Stimulated activated CD4-positive, alpha-beta T cell treated with anti-CD3 and anti-CD28 coated beads, TNF-alpha, amount 100 ng/mL, for 48 hours (primary cell): ENCODE measurements at places on chromosomes 7 and 10.

DNA sequence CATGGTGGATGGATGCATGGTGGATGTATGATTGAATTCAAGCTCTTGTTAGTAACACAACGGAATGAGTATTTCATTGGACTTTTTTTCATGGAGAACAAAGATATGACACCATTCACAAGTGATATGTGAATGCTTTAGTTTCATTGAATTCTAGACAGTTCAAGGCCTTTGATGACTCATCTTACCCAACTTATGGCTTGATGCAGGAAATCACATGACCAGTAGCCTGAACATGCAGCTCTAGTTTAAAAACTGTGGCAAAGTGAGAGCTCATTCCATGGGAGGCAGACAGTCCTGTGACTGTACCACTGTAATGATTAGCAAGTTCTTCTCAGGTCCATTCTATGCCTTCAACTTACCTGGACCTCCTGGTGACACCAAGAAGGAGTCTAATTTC lies 1239.3 kb downstream of the TYW1 start:
- DNase-seq = no peak

GRCh38 chr7:119703895-119704294 lies 569.1 kb upstream of the KCND2 start:
- no peak for DNase-seq

DNA sequence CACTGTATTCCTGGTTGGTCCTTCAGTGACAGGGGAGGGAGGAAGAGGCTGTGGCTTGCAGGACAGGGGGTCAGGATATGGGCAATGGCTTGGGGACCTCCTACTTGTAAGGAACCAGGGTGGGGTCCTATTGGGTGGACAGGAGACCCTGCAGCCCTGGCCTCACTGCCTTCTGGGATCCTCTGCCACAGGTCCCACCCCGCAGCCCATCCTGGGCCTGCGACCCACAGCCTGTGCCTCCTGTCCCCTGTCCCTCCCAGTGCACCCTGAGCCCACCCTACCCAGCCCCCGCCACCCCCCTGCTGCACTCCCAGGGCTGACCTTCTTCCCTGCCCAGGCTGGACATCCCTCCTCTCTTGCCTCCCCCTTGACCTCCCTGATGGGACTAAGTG lies 58.7 kb upstream of the MYL10 start:
- DNase-seq = no peak

GRCh38 chr10:122241836-122242235 lies 29.3 kb upstream of the BTBD16 start:
- no peak for DNase-seq

GRCh38 chr10:58660575-58661255 lies 148.0 kb downstream of the BICC1 start:
- DNase-seq = no peak

DNA sequence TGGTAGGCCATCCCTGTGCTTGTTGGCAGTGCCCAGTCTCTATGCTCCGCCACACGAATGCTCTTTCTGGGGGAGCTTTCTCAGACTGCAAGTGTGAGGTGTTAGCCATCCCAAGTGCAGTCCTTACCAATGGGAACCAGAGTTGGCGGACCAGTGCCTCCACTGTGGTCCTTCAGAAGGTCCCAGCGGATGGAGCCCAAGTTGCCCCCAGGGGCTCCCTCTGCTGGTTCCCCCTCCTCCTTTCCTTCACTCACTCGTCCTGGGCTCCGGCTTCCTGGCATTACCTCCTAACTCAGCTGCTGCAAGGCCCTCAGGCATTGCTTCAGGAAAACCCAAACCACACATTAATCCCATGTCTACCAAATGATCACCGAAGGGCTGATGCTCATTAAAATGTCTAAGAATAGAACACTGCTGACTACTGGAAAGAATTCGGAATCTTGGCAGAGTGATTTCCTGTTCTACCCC lies 139.8 kb downstream of the CUBN start:
- no peak for DNase-seq

- DNase-seq = no peak
Measured at GRCh38 chr10:101511938-101512337, 76.1 kb downstream of the POLL start.

DNA sequence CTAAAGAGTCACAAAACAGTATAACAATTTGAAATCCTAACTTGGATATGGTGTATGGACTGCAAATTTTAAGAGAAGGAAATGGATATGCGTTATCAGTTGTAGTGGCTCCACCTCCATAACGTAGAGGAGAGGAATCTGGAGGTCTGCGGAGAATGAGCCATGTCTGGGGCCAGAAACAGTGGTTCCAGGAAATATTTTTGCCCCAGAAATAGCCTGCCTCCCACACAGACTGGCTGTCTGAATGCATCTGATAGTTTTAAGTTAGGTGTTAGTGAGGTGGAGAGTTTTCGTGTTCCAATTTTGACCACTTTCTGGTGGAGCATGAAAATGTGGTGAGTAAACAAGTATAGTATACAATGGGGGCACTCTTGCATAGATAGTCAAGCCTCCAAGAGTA lies 1.6 kb downstream of the PHTF2 start:
- no peak for DNase-seq

GRCh38 chr7:37659971-37660565 lies 23.5 kb upstream of the GPR141 start:
- DNase-seq = no peak

DNA sequence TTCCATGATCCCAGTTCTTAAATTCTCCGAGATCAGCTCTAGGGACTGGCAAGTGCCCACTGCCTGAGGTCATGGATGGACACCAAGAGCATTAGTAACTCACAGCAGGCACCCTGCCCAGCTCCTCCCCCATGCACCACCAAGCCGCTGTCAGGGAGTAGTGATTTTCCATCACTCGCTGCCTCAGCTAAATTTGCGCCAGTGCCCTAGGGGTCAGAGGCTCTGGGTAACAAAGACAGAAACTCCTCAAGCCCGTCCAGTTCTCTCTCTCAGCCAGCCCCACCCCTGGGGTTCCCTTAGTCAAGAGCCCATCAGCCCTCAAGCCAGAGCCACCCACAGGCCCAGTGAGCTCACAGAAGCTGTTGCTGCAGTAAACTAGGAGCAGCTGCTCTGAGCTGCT lies 30.0 kb downstream of the PAX2 start:
- no peak for DNase-seq

DNA sequence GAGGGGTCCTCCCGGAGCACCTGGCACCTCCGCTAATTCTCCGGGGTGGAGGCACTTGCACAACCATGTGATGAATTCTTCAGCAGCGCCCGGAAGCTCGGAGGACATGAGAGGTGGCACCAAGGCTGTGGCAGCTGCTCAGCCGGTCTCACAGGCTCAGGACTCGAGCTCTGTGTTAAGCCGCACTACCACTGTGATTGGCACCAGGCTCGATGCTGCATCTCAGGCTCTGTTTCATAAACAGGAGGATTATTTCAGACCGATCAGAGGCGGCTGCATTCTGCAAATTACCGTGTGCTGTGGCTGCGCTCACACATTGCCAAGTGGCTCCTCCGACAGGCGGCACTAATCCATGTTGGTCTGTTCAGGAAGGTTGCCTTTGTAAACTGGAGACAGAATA lies 495.2 kb downstream of the DNAJB6 start:
- no peak for DNase-seq

- DNase-seq = no peak
Measured at GRCh38 chr7:21960922-21961321, 15.2 kb upstream of the CDCA7L start.

DNA sequence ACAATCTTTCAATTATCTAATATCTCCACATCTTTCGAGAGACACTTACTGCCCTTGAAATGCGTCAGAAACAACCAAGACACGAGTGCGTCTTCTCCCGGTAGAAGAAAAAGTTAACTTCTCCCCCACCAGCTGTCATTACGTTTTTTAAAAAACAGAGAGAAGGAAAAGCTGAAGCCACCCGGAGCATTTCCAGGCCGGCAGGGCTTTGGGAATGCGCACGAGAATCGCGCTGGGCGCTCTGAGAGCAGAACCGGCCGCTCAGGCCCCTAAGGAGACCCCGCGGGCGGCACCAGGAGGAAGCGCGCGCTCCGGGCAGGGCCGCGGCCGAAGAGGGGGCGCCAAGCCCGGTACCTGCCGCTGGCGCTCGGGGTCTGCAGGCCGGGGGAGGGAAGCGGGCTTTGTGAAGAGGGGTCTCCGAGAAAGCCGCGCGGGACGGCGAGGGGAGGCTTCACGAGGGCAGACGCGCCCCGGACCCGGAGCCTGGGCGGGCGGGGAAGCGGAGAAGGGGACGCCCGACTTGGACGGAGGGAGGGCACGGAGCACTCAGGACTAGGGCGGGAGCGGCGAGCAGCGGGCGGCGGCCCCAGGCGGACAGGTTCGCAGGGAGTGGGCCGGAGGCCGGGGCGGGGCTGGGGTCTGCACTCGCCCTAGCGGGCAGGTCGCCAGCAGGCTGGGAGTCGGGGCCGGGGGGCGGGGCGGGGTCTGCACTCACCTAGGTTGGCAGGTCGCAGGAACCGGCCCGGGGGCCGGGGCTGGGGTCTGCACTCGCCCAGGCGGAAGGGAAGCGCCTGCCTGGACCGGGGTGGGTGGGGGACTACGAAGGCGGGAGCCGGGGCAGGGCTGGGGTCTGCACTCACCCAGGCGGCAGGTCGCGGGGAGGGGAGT lies 932 bp downstream of the ESYT2 start:
- DNase-seq = no peak

DNA sequence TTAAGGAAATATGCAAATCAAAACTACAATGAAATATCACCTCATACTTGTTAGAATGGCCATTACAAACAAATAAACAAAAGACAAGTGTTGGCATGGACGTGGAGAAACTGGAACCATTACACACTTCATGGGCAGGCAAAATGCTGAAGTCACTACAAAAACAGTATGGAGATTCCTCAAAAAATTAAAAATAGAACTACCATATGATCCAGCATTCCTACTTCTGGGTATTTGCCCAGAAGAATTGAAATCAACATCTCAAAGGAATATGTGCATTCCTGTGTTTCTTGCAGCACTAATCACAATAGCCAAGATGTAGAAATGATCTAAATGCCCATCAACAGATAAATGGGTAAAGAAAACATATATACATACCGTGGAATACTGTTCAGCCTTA lies 83.6 kb downstream of the NRCAM start:
- no peak for DNase-seq

DNA sequence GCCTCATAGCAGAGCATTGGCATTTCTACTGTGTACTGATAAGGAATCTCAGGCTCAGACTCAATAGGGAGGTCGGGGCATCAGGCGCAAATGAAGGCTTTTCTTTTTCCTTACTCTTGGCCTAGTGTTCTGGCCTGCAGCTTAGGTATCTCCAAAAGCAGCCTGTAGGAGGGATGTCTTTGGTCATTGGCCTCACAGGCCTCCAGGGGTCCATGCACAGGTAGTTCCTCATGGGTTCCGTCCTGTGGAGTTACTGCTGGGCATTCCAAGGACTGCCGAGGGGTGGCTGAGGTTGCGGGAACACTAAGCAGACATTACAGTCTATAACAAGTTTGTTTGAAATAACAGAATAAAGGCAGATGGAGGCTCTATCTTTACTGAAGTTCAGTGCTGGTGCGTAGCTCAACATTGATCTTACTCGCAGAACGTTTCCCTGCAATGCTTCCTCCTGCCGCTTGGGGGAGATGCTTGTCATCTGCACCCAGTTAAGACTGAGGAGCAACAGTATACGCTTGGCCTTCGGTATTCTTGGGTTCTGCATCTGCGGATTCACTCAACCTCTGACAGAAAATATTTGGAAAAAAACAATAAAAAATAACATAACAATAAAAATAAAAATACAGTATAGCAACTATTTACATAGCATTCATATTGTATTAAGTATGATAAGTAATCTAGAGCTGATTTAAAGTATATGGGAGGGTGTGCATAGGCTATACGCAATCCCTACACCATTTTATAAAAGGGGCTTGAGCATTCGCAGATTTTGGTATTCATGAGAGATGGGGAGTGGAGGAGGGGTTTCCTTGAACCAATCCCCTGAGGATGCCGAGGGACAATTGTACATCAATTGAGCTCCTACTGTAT lies 58.9 kb downstream of the SH2D4B start:
- DNase-seq = no peak

DNA sequence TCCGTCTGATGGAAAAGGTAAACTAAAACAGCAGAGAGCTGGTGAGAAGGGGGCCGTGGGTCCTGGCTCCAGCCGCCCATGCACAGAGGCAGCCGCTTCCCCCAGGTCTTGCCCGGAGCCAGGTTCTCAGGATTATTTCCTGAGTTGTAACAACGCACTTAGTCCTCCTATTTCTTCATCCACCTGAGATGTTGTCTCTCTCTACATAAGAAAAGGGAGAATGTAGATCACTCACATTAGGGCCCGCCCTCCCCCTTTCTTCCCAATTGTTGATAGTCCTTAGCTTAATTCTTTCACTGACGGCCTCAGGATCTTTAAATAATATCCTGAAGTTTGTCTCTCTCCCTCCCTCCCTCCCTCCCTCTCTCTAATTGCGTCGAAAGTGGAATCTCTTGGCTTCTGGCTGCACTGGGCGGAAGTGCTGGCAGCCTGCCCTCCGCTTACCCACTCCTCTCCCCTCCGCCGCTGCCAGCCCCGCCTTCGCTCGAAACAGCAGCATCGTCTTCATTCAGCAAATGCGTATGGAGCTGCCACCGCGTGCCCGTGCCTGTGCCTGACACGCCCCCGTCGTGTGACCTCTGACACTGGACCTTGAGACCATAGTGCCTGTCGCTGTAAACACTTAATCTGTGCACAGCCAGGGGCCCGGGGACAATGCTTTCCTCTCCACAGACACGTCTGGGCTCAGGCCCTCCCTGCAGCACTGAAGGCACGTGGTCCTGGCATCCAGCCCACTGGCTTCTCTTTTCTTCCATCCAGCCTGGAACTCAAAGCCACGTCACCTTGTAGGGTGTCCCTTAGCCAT lies 174.5 kb upstream of the PPP2R2D start:
- no peak for DNase-seq

DNA sequence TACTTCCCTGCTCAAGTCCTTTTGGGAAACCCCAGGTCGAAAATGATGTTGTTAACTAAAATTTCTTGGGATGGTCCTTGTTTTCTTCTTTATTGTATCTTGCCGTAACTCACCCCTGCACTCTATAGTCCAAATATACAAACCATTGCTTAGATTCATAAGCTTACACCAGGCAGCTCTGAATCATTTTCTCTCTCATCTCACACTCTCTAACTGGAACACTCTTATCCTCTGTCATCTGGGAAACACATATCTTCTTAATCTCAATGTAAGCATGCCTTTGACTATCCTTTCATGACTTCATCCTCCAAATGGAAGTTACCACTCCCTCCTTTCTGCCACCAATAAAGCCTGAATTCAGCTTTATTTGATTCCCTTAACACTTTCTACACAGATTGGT lies 175.8 kb upstream of the ANK3 start:
- no peak for DNase-seq

GRCh38 chr10:95247200-95247880 lies 43.5 kb downstream of the PDLIM1 start:
- no peak for DNase-seq

DNA sequence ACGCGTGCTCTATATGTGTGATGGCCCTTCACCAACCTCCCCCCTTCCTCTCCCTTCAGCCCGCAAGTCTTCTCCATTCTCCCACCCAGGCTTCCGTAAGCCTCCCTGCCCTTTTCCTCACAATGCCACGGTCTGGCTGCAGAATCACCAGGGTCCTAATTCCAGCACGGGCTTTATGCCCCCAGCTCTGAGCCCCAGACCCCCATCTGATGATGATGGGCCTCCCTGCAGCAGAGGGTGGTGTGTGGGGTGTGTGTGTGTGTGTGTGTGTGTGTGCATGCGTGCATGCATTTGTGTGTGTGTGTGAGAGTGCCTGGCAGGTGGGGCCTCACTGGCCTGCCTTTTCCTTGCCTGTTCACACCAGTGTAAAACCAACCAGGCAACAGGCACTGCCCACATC lies 109.9 kb downstream of the OAT start:
- no peak for DNase-seq
